ENCODE measurements at places on chromosomes 12 and 14.

- ATAC-seq, result no peak
Measured at GRCh38 chr12:388012-388411, 1.1 kb downstream of the KDM5A start.

- no peak for ATAC-seq
Measured at GRCh38 chr12:120175062-120175461, 19.5 kb downstream of the GCN1 start.

- ATAC-seq, result no peak
Measured at GRCh38 chr14:95697764-95698163, 11.5 kb downstream of the TCL1B start.

DNA sequence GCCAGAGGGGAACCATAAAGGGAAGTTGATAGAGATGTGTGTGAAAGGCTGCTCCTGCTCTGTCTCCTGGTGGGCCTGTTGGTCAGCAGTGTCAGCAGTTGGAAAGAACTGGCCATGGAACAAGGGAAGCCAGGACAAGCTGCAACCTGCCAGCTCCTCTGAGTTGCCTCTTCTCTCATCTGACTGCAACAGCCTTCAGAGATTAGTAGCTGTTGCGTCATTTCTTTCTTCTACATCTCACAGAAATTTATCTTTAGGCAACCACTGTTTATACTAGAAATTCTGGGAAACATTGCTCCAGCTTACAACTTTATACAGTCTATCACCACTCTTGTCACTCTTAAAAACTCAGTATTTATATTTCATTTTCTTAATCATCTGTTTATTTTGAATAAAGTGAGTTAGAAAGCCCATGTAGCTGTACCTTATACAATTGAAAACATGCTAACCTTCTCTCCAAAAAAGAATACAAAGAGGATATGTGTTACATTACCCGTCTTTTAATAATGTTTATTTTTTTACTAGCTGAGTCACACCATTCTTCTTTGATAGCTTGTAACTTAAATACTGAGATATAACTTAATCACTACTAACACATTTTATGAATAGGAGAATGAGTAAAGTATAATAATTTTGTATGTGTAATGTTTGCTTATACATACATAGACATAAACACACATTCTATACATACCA, 224.2 kb downstream of the LRFN5 start:
- ATAC-seq, result no peak

GRCh38 chr12:24928131-24928530, 20.8 kb downstream of the BCAT1 start:
- ATAC-seq, result no peak

DNA sequence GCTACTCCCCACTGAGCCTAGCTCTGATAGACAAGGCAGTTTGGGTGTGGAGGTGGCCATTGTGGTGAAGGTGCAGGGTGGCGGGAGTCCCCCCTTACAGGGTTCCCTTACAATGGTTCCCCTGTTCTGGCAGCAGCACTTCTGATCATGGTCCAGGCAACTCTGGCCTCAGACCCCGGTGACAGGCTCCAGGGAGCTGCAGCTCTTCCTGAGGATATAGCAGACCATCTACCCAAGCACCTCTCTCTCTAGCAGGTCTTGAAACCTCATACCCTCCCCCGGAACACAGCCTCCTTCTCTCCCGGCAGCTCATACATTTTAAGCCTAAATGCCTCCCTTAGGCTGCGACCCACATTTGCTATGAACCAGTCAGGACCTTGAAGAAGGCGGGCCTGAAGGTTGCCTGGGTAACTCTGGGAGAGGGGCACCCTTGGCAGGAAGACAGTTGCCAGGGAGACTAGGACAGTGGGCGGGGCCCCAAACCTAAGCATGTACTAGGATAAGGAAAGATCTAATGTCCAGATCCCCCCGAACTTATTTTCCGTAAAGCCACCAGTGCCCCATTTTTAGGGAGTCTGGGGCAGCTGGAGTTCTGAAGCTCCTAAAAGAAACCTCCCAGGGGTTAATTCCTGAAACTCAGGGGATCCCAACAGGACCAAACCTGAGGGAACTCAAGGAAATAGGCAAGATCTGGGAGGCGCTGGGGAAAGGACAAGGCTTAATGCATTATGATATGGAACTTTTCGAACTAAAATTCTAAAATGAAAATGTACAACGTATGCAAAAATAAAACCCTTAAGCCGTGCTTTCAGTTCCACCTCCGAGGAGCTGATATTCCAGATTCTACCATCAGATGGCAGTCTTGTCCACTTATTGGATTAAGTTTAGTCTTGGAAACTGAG, 4.5 kb upstream of the GDF11 start:
- ATAC-seq, result peak; percentile 88

GRCh38 chr14:77000340-77001270, 27.9 kb downstream of the IRF2BPL start:
- ATAC-seq, result peak; percentile 67

GRCh38 chr12:54475537-54475936, 2.1 kb upstream of the GTSF1 start:
- no peak for ATAC-seq

DNA sequence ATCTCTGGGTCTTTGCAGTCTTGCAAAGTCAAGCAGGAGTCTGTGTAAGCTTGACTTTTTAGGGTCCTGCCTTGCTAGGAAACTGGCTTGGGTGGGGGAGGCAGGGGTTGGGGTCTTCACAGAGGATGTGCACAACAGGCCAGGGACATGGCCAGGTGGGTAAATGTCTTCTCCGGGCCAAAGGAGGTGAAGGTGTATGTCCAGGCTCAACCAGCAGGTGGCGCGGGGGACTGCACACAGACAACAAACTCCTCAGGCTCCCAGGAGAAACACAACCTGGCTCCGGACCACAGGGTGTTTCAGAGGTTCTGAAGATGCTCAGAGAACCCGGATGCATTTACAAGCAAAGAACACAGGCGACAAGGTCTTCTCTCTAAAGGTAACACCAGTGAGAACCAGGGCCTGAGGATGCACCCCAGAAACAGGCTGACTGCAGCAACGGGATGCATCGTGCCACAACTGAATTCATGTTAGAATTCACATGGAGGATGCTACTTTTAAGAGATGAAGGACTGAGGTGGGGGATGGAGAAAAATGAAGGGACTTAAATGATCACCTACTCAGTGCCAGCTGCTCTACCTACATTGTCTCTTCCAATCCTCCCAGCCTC, 56.0 kb downstream of the PLEKHG3 start:
- peak; percentile 36 for ATAC-seq

All from SK-N-SH treated with all-trans-retinoic acid at 6 μM for 48 hours (cell line).